Central memory CD8-positive, alpha-beta T cell (primary cell): ENCODE measurements at places on chromosomes 13 and 19.

DNA sequence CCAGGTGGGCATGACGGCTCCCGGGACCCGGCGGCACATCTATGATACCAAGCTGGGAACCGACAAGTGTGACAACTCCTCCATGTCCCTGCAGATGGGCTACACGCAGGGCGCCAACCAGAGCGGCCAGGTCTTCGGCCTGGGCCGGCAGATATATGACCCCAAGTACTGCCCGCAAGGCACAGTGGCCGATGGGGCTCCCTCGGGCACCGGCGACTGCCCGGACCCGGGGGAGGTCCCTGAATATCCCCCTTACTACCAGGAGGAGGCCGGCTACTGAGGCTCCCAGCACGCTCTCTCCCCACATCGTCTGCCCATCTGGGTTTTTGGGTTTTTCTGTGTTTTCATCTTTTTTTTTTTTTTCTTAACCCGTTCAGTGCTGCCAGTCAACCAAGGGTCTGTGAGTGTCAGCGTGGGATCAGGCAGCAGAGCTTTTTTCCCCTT lies 2.3 kb upstream of the ABCA7 start:
- peak overlapping the region; percentile 97 for H3K4me3 ChIP-seq
- H3K4me1 ChIP-seq, result peaks cover 52% of the 10 kb centered on the region
- no peaks in the 10 kb centered on the region for H3K27me3 ChIP-seq
- H3K27ac ChIP-seq, result peak overlapping the region; percentile 83
- DNase-seq, result no peak

DNA sequence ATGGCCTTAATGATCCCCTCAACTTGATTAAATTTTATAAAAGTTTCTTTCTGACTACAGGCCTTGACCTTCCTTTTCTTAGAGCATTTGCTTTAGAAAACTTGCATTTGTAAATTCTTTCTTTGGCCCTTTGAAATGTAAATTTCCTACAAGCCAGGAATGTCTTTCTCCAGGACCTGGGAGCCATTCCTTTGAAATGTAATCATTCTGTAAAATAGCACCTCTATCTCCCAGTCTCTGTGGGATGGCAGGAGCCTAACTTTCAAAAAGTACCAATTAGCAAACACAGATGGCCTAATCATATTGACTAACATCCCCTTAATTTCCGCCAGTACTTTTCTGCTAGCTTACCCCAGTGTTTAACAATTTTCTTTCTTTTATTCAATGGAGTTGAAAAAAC lies 1394.2 kb upstream of the ATXN8OS start:
- H3K27me3 ChIP-seq, result no peaks in the 10 kb centered on the region
- H3K36me3 ChIP-seq, result no peaks in the 10 kb centered on the region
- no peak overlapping the region for H3K27ac ChIP-seq
- no peak for DNase-seq

GRCh38 chr13:67833564-67833963 lies 603.4 kb upstream of the PCDH9 start:
- H3K27me3 ChIP-seq, result no peaks in the 10 kb centered on the region
- H3K4me3 ChIP-seq, result no peak overlapping the region
- H3K4me1 ChIP-seq, result no peaks in the 10 kb centered on the region
- DNase-seq, result no peak
- no peaks in the 10 kb centered on the region for H3K36me3 ChIP-seq

GRCh38 chr13:91078093-91078679 lies 269.3 kb upstream of the MIR17HG start:
- H3K36me3 ChIP-seq, result no peaks in the 10 kb centered on the region
- H3K27ac ChIP-seq, result no peak overlapping the region
- H3K4me1 ChIP-seq, result no peaks in the 10 kb centered on the region
- DNase-seq, result no peak
- no peaks in the 10 kb centered on the region for H3K27me3 ChIP-seq

GRCh38 chr13:41915081-41915480 lies 45.8 kb downstream of the VWA8 start:
- no peaks in the 10 kb centered on the region for H3K27me3 ChIP-seq
- peaks cover 42% of the 10 kb centered on the region for H3K4me1 ChIP-seq
- H3K27ac ChIP-seq, result no peak overlapping the region
- peaks cover 8% of the 10 kb centered on the region for H3K36me3 ChIP-seq
- DNase-seq, result no peak
- no peak overlapping the region for H3K4me3 ChIP-seq

- no peaks in the 10 kb centered on the region for H3K4me1 ChIP-seq
- H3K4me3 ChIP-seq, result no peak overlapping the region
- no peaks in the 10 kb centered on the region for H3K27me3 ChIP-seq
- no peak overlapping the region for H3K27ac ChIP-seq
Measured at GRCh38 chr13:80082396-80083080, 258.4 kb downstream of the SPRY2 start.

DNA sequence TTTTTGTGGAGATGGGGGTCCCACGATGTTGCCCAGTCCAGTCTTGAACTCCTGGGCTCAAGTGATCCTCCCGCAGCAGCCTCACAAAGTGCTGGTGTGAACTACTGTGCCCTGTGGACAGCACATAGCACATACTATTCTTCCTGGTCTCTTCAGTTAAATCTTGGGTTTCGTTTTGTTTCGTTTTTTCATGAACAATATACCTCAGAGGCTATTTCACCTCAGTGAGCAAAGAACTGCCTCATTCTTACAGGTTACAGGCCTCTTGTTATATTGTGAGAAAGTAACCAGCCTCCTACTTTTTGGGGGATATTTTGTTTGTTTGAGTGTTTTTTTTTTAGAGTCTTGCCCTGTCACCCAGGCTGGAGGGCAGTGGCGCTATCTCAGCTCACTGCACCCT lies 1.3 kb upstream of the C3 start:
- DNase-seq, result no peak
- H3K36me3 ChIP-seq, result peaks cover 4% of the 10 kb centered on the region
- no peaks in the 10 kb centered on the region for H3K27me3 ChIP-seq
- no peak overlapping the region for H3K27ac ChIP-seq
